ENCODE measurements at places on chromosomes 4 and X.

DNA sequence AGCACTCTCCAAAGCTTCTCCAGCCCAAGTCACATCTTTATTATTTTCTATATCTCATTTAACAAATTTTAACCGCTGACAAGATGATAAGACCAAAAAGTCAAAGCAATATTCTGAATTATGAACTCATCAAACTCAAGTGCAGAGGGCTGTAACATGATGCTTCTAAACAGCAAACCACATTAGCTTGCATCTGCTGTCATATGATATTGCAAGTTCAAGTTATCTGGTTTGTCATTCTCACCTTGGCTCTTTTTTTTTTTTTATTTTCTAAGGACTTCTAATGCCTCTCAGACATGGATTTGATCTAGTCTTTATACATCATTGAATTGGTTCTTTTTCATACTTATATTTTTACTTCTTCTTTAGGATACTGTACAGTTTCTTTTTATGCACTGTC lies 93.4 kb downstream of the SLC10A7 start:
- DNase-seq: no peak

DNA sequence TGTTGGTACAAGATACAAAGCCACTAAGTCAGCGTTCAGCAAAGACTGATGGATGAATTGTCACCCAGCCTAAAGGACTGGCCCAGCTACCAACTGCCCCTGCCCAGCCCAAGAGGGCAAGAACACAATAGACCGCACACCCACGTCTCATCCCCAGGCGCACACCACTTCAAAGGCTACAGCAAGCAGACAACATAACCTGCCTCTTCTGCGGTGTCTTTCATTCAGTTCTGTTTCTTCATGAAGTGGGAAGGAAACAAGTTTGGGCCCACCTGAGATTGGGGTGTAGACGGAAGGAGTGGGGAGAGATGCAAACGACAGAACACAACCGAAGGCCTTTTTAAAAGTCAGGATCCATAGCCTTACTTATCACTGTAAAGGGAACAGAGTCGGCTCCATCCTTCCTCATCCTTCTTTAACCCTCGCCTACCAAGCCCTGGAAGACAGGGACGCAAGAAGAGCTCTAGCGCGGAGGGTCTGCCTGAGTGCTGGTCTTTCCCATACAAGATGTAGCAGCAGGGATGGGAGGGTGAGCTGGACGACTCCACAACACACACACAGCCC lies 691 bp downstream of the SCARB2 start:
- DNase-seq: no peak

DNA sequence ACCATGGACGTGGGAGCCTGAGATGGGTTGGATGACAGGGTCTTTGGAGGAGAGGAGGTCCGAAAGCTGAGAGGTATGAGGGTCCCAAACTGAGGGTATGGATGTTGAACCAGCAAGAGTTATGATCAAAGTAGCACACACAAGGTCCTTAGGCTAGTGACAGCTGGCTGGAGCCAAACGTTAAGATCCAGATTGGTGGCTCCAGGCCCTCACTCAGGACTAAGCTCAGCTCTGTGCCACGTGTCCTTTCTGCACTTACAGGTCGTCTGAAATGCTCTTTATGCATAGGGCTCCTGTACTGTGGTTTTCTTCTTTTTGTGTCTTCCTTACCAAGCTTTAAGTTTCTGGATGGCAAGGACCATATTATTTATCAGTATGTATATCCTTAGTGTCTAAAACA lies 35.4 kb downstream of the ADD1 start:
- DNase-seq: no peak

- DNase-seq: no peak
These were observed 495.2 kb downstream of the PDGFC start for GRCh38 chr4:156476359-156476758.

GRCh38 chr4:25913851-25914669 lies at the start of gene SMIM20:
Gene SMIM20 (plus strand): TSS chr4:25914220. CDS start chr4:25914314, 94 bp downstream.
- DNase-seq: peak; percentile 80

DNA sequence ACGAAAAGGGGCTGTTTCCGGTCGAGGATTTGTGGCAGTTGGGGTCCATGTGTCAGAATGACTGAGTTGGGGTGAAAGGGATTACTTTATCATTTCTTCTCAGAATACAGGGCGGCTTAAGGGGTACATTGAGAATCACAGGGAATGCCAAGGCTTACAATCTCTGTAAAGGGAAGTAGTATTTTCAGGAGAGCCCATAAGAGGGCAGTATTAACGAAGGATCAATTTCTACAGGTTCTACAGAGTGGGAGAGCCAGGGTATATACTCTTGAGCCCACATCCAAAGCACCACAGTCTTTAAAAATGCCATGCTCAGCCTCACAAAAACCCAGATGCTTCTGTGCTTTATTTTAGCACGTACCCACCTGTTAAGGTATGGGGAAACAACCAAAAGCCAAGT lies 67.7 kb upstream of the ZXDA start:
- DNase-seq: no peak

GRCh38 chr4:15402146-15402545 lies 25.7 kb upstream of the C1QTNF7 start:
- DNase-seq: no peak

DNA sequence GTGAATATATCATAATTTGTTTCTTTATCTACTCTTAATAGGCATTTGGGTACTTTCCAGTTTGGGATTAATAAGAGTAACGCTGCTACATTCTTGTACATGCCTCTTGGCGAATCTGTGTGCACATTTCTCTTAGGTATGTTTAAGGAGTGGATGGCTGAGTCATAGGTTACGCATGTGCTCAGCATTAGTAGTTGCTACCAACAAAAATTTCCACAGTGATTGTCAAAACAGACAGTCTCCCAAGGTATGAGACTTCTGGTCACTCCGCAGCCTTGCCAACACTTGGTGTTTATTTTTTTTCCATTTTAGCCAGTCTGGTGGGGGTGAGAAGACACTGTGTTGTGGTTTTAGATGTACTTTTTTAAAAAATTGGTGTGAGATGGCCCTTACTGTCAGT lies 44.6 kb downstream of the FGFBP1 start:
- DNase-seq: no peak

GRCh38 chr4:146846882-146847281 lies 98.8 kb downstream of the TTC29 start:
- DNase-seq: no peak

DNA sequence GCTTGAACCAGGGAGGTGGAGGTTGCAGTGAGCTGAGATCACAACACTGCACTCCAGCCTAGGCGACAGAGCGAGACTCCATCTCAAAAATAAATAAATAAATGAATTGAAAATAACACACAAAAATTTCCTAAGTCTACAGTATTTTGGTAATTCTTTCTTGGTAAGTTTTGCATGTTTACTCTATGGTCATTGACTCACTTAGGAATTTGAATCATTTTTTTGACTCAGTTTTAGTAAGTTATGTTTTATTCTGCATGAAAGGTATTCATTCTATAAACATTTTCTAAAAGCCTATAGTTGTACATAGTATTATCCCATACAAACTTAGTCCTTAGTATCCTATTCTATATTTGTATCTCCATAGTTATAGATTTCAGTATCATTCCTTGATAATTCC lies 772.9 kb upstream of the SLIT2 start:
- no peak for DNase-seq

DNA sequence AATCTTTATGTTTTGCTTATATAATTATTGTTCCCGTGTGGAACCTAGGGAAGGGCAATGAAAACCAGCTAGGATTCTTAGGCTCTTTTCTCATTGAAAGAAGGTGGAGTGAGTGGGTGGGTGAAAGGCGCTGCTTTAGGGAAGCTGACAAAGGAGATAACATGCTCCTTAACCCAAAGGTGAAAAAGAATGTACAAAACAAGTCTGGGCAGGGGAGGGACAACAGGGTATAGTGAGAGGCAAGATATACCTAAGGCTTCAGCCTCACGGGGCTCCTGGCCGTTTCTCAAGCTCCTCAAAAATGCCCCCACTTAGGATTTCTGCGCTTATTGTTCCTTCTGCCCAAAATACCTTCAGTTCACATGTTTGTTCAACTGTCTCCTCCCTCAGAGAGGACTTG lies 1.8 kb downstream of the SH2D1A start:
- no peak for DNase-seq

DNA sequence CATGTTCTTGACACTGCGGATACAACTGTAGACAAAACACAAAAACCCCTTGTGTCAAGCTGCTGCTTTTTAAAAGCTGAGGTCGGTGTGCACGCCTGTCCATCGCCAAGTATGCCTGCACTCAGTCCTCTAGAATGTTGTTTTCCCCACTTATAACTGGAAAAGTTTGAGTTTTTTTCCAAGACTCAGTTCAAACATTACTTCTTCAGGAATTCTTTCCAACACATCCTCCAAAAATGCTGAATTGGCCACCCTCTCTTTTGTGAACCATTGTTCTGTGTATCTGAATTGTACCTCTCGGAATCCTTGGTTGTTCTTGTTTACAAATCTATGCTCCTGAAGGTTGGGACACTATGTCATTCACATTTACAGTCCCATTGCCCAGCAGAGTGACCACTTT lies 94.6 kb downstream of the REELD1 start:
- DNase-seq: no peak

DNA sequence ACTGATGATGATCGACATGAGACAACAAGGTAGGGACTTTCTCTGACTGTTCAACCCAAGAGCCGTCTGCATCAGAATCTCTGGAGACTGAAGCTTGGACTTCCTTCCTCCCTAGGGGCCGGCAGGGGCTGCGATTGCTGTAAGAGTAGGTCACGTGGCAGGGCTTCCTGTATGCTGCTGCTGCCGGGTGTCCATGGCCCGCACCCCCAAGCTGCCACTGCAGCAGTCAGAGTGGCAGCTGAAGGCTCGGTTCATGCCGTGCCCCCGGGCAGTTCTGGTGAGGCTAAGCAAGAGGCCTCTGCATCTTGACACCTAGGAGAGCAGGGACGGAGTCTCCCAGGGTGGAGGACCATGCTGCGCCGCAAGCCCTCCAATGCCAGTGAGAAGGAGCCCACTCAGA lies at the start of gene SASH3:
Gene SASH3 (plus strand): TSS at position 203 of the 400 bp plus-strand sequence. CDS start 149 bp downstream, at position 352.
- no peak for DNase-seq

- DNase-seq: no peak
These were observed 1.3 kb upstream of the FHIP1A start for GRCh38 chr4:151407466-151408379.

- no peak for DNase-seq
These were observed 35.7 kb upstream of the GABRQ start for GRCh38 chrX:152601848-152602616.

DNA sequence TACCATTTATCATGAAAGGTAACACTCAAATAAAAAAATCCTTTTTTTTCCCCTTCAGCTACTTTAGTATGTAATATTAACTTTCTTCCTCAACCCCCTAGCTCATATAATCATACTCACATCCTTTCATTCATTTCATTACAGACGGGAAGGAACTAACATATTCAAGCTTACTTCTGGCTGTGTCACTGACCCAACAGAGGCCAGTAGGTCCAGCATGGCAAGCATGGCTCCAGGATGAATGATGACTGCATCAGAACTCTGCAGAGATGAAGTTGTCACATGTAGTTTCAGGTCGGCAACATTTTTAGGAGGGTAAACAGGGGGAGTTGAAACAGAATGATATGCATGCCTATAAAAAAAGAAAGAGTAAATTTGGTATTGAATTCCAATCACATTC lies 163.4 kb downstream of the WDFY3 start:
- DNase-seq: no peak

DNA sequence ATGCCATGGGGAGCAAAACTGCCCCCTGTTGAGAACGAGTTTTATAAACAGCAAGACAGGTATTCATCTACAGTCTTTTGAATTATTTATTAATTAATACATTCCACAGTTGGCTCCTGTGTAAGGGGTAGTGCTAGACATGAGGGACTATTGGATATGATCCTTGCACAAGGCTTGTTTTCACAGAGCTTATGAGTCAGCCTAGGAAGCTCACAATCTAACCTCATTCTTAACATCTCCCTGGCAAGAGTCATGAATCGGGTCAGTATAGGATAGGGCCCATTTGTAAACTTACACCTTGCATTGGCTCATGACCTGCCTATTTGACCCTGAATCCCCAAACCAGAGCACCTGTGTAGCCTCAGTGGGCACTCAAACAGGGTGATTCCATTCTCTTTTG lies 209.1 kb upstream of the HCCS start:
- no peak for DNase-seq

GRCh38 chr4:115781528-115782146 lies 668.2 kb upstream of the NDST4 start:
- no peak for DNase-seq

- no peak for DNase-seq
These were observed 9.5 kb downstream of the HPRT1 start for GRCh38 chrX:134469486-134469885.

DNA sequence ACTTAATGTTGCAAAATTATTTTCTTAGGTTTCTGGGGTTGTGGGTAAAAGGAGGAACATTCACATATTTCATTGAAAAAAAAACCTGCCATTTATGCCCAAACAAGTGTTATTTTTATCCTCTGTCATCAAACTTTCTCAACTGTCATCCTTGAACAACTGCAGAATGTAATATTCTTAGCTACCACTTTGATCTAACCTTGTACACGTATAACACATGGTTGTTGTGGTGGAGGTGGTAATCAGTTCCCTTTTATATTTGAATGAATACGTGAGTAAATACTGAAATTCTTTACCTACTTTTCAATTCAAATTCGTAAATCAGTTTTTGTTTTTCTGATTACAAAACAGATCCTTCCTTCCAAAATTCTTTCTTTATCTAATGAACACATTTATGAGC lies 3.8 kb upstream of the AMMECR1 start:
- DNase-seq: no peak

DNA sequence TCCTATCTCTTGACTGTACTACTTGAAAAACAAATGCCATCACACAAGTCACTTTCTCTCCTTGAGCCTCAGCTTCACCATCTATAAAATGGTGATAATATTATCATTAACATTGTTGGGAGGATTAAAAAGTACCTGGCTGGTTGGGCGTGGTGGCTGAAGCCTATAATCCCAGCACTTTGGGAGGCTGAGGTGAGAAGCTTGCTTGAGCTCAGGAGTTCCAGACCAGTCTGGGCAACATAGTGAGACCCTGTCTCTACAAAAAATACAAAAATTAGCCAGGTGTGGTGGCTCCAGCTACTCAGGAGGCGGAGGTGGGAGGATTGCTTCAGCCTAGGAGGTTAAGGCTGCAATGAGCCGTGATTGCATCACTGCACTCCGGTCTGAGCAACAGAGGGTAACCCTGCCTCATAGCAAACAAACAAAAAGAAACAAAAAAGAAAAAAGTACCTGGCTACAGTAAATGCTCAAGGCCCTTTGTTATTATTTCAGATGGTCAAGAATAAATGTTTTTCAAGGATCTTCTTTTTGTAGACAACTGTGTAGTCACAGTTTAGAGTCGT lies 120.3 kb downstream of the CHRNA9 start:
- DNase-seq: no peak

DNA sequence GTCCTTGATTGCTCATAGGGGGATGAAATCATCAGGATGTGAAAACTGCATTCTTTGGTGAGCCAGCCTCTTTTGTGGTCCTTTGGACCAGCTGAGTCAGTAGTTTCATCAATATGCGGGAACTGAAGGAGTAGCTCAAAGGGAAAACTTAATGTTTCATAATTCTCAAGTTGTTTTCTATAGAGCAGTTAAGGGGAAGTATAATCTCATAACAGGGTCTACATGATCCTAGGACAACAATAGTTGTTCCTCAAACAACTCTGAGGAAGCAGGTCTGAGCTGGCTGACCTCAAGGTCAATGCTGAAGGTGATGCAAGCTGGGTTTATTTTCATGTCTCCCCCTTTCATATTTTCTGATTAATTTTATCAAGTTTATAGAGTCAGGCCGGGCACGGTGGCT lies 36.1 kb upstream of the IRF2 start:
- no peak for DNase-seq

Measured in activated CD4-positive, CD25-positive, alpha-beta regulatory T cell (primary cell).